ENCODE measurements at places on chromosomes 12 and 14. TPM values are rescaled to one million over a fixed set of nuclear protein-coding genes. Genes with fewer than 3 reads are reported as not detected.

DNA sequence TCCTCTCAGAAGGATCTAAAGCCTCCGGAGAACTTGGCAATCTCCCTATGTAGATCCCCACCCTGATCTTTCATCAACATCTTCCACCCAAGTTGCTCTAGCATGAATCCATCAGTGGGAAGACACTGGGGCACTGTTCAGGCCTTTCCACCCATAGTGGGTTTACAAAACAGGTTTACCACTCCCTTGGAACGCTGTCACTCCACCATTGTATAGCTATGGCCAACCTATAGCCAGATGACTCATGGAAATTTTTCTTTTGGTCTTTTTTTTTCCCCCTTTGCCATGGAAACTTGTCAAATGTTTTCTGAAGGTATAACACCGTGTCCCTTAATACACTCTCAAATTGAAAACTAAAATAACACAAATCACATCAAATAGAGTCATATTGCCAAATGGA, 10.8 kb upstream of the HSPB8 start:
- no peak for DNase-seq

DNA sequence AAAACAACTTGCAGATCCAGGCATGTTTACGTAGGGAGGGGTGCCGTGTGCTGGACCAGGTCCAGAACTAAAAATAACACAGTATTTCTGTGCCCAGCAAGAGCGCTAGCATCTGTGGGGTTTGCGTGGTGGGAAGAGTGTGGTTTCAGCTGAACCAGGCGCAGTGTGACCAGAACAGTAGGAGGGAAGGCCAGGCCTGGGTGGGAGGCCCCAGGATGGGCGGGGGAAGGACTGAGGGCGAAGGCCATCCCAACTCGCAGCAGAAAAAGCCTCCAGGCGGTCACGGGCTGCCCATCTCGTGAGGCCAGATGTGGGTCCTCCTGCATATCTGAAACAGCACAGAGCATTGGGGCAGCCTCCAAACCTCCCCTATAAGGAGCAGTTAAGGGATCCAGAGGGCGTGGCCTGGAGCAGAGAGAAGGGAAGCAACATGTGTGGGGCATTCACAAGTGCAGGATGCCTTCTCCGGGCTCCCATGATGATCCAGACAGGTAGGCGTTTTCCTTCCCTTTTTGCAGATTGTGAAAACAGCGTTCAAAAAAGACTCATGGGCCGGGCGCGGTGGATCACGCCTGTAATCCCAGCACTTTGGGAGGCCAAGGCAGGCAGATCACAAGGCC, 17.8 kb upstream of the CD9 start:
- DNase-seq, result no peak

- DNase-seq, result no peak
Observed at GRCh38 chr14:25259470-25259869, 209.5 kb upstream of the STXBP6 start.

The ADSS1 gene
- total RNA-seq, result 1.8 TPM

The SLC6A13 gene
- total RNA-seq, result 0.26 TPM

The SSPN gene
- not detected for total RNA-seq

The HSP90B1 gene
- total RNA-seq, result 343 TPM

Measured in activated CD8-positive, alpha-beta T cell treated with anti-CD3 and anti-CD28 coated beads, Interleukin-2, amount 10 ng/mL, durations not matched to agents 7 days and 5 days (primary cell).